Activated CD4-positive, alpha-beta T cell treated with anti-CD3 and anti-CD28 coated beads for 36 hours (primary cell): ENCODE measurements at places on chromosomes 1 and 21. TPM values are rescaled to one million over a fixed set of nuclear protein-coding genes. Genes with fewer than 3 reads are reported as not detected.

The PPM1J gene
- total RNA-seq = 0.75 TPM

The PROX1 gene
- 0.14 TPM for total RNA-seq

DNA sequence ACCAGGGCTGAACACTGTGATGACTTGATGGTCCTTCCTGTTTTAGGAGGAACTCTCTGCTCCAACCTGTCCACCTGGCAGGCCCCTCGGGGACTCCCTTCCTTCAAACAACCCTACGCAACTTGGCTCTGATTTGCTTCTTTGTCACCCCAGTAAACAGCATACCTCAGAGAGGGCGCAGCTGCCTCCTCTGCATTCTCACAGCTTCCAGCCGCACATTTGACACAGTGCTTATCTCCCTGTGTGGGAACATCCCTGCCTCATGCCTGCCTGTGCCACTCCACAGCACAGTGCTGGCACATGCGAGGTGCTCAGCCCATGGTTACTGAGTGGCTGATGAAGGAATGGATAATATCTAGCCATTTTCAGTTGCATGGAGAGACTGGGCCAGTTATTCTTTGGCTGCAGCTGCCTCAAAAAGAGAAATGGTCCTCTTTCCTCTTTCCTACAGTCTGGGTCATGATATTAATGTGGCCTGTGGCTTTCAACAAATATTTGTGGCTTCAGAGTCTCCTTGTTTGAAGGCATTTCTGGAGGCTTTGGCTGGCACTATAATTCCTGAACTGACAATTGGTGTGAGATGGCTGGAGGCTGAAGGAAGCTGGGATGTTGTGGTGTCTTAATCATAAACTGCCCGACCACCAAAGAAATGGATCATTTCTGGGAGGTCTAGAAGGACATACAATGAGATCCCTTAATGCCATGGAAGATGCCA is 77.9 kb downstream of the TENT5C start:
- DNase-seq = no peak

- DNase-seq = no peak
Measured at GRCh38 chr1:220877377-220878095, 1.7 kb upstream of the HLX start.

DNA sequence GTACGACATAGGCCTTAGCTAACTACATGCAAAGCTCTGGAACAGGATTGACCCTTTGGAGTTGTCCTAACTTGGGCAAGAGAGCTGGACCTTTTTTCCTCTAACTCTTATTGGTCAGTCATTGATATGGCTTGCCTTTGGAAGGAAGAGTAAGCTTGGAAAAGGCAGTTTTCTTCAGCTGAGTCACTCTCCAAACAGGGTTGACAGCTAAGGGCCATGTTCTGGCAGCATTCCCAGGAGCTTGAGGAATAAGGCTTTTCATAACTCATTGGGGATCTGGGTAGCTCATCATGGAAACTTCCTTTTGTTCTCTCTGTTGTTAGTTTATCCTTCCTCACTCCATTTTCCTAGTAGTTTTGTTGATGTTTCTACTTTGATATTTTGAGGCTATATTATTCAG is 14.5 kb upstream of the ERRFI1 start:
- no peak for DNase-seq

- DNase-seq = no peak
Measured at GRCh38 chr1:5754817-5755551, 237.2 kb downstream of the NPHP4 start.

DNA sequence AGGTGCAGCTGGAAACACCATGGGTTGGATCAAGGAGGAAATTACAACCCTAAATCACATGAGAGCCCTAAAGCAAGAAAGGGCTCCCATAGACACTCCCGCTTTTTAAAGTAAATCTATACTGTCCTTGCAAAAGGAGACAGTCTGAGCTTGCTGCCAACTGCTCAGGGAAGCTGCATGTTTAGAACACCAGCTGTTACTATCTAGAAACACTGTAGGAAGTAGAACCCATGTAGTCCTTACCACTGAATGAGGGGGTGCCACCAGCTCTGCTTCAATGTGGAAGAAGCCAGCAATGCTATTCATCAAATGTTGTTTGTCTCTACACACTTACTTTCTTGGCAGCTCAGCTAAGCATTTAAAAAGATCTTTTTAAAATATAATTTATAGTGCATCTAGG is 79.8 kb downstream of the PIGK start:
- DNase-seq = no peak
